Activated CD8-positive, alpha-beta memory T cell treated with anti-CD3 and anti-CD28 coated beads, Interleukin-2, amount 50 U/mL, for 4 hours (primary cell): ENCODE measurements at places on chromosomes 12 and 14.

- no peak for DNase-seq
Measured at GRCh38 chr12:17358835-17359234, 731.2 kb downstream of the RERGL start.

GRCh38 chr14:61925732-61926435, 163.7 kb downstream of the SNAPC1 start:
- DNase-seq = no peak

- DNase-seq = no peak
Measured at GRCh38 chr14:69044296-69044695, 65.2 kb upstream of the ACTN1 start.

GRCh38 chr12:109460538-109460937, 16.6 kb downstream of the KCTD10 start:
- no peak for DNase-seq

DNA sequence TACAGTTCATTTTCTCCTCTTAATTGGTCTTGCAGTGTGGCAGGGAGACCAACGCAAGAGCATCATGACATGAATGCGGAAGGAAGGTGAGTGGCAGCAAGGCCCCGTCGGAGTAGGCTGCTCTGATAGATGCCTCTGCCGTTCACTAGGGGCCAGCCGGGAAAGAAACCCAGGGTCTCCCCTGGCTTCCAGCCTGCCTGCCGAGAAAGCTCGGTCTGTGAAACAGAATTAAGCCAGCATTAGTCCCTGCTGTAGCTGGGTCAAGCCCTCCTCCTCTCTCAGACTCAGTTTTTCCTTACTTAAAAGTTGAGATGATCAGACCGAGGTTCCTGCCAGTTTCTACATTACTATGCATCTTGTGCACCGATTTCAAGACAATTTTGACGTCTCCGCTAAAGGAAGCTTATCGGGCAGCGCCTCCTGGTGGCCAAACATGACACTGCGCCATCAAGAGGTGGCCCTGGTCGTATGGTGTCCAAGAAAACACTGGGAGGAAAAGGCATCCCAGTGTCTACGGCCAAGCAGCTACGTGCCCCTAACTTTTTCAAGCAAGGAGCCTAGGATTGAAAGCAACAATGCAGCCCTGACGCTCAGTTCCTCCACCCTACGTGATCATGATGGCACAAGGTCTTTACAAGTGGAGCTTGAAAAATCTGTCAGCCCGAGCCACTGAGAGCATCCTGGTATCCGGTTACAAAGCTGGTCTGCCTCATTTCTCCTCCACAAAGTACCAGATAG, 131.6 kb downstream of the KSR2 start:
- peak; percentile 70 for DNase-seq

DNA sequence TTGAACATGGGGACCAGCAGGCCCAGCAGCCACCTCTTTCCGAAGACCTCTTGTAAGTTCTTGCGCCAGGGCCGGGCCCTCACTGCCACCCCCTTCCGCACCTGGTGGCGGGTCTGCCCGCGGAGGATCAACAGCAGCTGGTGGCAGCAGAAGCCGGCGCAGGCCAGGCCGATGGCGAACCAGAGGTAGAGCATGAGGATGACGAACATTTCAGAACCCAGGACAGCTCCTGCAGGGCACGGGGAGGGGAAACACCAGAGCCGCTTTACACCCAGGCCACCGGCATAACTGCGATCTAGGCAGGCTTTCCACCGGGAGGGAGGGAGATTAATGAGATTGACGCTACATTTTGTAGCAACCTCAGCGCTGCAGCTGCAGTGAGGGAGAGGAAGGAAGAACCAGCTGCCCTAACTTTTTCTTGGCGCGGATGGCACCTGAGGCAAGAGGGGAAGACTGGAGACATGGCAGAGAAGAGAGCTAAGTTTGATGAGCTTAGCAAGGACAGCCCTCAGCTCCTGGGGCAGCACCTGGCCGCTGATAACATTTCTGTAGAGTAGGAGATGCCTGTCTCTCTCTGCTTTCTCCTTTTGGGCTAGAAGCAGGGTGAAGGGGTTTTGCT, 7.8 kb downstream of the ZDHHC22 start:
- DNase-seq = peak; percentile 45
